RCC 7860 (cell line): ENCODE measurements at places on chromosomes 2 and 18.

DNA sequence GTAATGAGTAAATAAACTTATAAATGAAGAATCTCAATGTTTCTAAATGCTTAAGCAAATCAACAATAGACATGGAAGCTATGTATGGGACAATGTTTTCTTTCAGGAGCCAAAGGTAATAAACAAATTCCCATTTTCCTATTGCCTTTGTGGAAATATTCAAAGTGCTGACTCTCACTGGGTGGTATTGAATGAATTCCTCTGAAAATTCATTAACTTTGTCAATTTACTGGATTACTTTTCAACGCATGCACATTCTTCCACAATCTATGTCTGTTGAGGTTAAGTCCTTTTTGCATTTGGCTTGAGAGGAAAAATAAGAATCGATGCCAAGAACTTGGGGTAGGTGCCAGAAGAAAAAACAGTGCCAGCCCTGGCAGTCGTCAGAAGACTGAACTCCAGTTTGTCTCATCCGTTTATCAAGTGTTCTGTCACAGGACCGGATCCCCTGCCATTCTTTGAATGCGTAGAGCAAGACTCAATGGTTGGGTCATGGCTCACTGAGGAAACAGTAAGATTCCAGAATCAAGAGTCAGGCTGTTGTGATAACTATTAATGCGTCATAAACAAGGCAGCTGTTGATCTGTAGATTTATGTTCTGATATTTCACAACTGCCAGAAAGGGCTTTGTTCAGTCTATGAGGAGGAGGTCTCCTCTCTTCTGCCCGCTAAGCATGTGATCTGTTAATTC lies 133.3 kb downstream of the GFPT1 start:
- DNase-seq: peak; percentile 57

GRCh38 chr18:49616618-49617328 lies 54.9 kb downstream of the LIPG start:
- DNase-seq: no peak

DNA sequence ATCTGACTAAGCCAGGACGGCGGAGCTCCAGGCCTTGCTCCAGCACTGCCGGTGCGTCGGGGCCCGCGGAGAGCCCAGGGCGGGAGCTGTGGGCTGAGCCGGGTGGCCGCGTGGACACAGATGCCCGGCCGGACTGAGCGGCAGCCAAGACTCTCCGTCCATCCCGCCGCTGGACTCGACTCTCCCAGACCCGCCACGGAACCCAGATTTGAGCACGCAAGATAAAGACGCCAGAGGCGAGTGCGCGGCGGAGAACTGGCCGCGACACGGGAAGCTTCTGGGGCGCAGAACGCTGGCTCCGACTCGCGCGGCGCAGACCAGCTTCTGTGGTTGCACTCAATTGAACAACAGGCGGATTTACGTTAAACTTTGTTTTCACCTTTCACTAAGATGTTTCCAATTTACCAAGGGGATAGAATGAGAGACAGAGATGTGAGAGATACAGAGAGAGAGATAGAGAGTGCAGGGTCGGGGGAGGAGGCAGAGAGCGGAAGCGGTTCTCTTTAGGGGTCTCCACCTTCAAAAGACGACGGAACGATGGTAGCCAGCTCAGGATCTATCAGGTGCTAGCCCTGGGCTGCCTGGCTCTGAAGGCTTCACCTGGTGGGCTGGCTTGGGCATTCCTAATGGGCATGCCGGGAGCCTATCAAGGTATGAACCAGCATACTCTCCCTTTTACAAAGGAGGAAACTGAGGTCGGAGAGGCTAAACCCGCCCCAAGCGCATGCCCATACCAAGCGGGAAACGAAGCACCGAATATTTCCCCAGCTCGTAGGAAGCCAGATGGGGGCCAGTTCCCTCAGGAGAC lies 10.4 kb upstream of the EN1 start:
- no peak for DNase-seq

DNA sequence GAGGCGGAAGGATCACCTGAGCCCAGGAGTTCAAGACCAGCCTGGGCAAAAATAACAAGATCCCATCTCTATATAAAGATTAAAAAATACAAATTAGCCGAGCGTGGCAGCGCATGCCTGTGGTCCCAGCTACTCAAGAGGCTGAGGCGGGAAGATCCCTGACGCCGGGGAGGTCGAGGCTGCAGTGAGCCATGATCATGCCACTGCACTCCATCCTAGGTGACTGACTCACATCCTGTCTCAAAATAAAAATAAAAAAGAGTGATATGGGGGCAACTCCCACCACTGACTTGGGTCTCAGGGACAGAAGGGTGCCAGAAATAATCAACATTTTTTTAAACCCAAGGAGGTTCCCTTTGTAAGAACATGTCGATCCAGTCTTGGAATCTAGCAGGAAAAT lies 37.6 kb downstream of the ZNF516 start:
- DNase-seq: peak; percentile 82

GRCh38 chr2:233705911-233706506 lies 6.7 kb upstream of the UGT1A5 start:
- DNase-seq: peak; percentile 52

GRCh38 chr2:50551018-50551726 lies 480.8 kb downstream of the NRXN1 start:
- DNase-seq: no peak
